ENCODE measurements at places on chromosomes 4 and X.

GRCh38 chr4:25370242-25370641 is 6.8 kb upstream of the ANAPC4 start:
- DNase-seq: no peak

DNA sequence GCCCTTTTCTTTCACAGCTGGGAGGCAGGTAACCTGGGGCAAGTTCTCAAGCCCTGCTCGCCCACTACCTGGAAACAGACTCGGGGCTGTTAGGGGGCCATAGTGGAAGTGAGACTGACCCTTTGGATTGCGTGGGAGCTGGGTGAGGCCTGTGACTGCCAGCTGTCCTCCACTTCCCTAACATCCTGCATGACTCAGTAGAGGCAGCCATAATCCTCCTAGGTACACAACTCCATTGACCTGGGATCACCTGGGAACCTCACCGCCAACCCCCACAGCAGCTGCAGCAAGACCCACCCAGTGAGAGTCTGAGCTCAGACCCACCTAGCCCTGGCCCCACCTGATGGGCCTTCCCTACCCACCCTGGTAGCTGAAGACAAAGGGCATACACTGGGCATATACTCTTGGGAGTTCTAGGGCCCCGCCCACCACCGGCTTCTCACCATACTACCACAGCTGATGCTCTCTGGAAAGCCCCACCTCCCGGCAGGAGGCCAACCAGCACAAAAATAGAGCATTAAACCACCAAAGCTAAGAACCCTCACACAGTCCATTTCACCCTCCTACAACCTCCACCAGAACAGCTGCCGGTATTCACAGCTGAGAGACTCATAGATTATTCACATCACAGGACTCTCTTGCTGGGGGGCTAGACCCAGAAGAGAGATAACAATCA is 61.1 kb upstream of the DCTD start:
- DNase-seq: no peak

DNA sequence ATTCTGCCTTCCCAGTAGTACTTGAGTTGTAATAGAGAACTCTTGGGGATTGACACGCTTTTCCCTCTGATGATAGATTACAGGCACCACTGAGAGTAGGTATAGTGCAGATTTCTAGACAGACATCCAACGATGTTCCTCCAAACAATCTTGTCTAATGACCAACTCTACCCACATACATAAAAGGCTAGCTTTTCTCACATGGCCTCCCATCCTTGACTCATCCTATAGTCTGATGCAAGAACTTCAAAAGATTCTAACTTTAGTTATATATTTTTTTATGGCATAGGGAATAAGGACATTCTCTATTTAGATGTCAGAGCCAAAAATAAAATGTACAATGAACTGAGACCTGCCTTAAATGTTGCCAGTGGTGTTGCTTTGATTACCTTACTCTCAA is 60.9 kb downstream of the GLRA2 start:
- DNase-seq: no peak

GRCh38 chr4:119471259-119471658 is 149.3 kb upstream of the FABP2 start:
- DNase-seq: no peak

DNA sequence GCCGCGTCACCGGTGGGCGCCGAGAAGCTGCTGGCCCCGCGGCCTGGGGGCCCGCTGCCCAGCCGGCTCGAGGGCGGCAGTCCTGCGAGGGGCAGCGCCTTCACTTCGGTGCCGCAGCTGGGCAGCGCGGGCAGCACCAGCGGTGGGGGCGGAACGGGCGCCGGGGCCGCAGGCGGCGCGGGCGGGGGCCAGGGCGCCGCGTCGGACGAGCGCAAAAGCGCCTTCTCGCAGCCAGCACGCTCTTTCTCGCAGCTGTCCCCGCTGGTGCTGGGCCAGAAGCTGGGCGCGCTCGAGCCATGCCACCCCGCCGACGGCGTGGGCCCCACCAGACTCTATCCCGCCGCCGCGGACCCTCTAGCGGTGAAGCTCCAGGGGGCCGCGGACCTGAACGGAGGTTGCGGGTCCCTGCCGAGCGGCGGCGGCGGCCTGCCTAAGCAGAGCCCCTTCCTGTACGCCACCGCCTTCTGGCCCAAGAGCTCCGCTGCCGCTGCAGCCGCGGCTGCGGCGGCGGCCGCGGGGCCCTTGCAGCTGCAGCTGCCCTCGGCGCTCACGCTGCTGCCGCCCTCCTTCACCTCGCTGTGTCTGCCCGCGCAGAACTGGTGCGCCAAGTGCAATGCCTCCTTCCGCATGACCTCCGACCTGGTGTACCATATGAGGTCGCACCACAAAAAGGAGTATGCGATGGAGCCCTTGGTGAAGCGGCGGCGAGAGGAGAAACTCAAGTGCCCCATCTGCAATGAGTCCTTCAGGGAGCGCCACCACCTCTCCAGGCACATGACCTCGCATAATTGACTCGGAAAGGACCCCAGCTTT is 5.6 kb downstream of the PRDM8 start:
- no peak for DNase-seq

DNA sequence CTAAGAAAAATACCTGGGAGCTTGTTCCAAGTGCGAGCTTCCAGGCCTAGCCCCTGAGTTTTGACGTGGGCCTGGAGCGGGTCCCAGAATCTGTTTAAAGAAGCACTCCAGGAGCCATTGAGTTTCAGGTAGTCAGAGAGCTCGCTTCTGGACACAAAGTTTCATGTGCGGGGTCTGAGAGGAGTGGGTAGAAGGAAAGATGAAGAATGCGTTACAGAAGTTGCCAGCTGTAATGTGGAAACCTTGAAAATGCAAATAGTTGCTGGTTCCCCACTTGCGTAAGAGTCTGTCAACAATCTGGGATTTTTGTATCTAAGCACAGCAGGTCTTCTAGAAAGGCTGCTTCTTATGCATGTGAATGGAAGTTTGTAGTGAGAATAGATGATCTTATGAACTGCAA is 77.5 kb upstream of the CLCN4 start:
- no peak for DNase-seq

- DNase-seq: no peak
These were observed 36.7 kb upstream of the TLR3 start for GRCh38 chr4:186032259-186032658.

Data from stimulated activated CD8-positive, alpha-beta memory T cell treated with anti-CD3 and anti-CD28 coated beads, Interleukin-4, amount 100 ng/mL, for 1 hour (primary cell).